ENCODE measurements at places on chromosomes 5 and 9.

DNA sequence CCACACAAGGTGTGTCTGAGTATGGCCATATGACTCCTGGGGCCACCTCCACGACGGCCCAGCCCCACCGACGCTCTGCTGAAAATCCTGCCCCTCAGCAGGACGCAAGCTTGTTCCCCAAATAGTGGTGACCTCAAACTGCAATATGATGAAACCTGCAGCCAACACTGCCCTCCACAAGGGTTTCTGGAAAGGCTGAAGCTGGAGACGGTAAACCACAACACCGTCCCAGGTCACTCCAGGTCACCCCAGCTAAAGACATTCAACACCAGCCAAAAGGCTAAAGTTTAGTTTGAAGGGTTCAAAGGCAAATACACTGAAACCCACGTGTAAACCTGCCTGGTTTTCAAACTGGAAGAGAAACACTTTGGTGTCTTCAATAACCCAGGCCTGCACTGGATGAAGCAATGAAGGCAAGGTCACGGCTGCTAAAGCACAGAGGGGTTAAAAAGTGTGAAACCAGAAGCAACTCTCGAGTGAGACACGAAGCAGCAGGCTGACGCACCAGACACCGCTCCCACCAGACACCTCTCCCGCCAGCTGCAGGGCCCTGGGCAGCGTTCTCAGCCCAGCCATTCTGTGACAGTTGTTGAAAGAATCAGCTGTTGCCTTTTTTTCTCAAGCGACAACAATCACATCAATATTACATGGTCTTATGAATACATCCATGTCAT is 1.8 kb upstream of the LHX3 start:
- no peak for DNase-seq

DNA sequence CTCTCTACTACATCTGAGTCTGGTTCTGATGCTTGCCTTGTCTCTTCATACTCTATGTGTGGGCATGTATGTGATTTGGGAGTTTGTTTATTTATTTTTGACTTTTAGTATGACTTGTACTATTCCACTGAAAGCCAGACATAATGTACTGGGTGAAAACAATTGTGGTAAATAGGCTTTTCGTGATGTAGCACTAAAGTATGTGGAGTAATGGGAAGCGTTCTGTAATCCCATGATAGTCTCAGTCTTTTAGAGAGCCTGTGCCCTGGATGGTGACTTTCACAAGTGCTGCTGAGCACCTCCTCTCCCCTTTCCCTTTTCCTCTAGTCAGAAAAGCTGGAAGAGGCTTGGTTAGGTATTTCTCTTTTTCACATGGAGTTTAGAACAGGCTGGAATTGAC is 85.8 kb upstream of the S1PR3 start:
- DNase-seq, result no peak

- no peak for DNase-seq
These were observed 149.7 kb upstream of the SPRY4 start for GRCh38 chr5:142474431-142475094.

DNA sequence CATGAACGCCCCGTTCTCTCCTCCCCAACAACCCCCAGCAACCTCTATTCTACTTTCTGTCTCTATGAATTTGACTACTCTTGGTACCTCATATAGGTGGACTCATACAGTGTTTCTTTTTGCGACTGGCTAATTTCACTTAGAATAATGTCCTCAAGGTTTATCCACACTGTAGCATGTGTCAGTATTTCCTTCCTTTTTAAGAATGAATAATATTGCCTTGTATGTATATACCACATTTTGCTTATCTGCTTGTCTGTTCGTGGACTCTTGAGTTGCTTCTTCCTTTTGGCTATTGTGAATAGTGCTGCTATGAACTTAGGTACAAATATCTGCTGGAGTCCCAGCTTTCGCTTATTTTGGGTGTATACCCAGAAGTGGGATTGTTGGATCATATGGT is 42.7 kb downstream of the IQGAP2 start:
- DNase-seq, result no peak

DNA sequence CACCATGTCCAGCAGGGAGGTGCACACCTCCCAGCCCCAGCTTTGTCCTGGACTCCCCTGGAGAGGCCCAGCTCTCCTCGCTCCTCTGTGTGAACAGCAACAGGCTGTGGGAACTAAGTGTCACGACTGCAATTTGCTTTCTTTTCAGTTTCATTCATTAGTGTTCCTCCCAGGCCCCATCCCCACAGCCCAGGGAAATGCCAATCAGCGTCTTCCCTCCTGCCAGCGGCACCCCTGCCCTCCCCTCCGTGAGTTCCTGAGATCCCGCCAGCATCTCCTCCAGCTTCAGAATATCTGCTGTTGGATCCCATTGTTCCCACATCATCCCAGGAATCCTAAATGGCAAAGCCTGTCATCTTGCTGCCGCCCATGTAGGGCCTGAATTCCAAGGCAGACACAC is 13.1 kb upstream of the RPL26L1 start:
- no peak for DNase-seq

DNA sequence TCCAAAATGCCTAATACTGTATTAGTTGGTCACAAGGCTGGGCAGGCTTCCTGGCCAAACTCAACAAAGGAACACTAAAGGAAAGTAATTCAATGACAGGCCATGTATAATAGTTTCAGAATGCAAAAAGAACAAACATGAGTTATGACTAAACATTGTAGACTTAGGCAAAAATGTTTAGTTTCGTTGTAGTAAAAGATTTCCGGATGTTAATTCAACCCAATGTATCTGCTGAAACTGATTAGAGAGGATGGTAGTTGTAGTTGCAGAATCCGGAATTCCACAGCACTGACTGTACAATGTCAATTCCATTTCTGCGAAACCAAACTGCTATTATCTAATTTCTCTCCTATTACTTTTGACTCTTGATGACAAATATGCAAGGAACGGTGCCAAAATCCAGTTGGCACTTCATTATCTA is 117.9 kb upstream of the FST start:
- DNase-seq, result no peak

GRCh38 chr5:176381423-176381822 is 7.0 kb downstream of the NOP16 start:
- no peak for DNase-seq

- no peak for DNase-seq
These were observed 1.4 kb downstream of the ZFR start for GRCh38 chr5:32443145-32443540.

DNA sequence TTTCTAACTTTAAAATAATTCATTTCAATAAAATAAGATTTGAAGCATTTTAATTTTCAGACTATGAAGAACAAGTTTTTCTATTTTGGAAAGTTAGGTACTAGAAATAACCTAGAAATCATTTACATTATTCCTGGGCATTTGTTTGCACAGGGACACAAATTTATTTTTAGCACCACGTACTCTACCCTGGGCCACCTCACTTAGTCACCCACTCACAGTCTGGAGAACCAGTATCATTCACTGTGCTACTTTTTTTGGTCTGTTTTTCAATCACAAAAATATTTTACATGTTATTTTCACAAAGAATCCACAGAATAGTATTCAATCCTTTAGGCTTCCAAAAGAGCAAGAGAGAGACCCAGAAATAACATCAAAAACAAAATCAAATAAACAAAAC is 128.6 kb upstream of the ACOT12 start:
- no peak for DNase-seq

GRCh38 chr9:120740132-120740531 is 25.9 kb upstream of the MEGF9 start:
- DNase-seq, result no peak

DNA sequence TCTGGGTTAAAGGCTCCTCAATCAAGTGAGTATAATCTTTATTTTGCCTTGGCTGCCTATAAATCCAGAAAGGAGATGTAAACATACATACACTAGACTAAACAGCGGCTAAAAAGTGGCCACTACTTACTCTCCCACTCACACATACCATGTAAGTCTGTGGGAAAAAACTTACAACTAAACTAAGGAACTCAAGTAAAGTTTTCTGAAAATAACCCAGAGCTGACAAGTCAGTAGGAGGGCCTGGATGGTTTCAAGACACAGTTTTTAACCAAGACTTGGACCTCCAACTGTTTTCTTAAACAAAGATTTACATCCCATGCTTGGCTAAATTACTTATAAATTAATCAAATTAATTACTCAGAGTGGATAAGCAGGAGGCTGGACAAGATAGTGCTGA is 64.5 kb downstream of the CEP120 start:
- DNase-seq, result no peak

DNA sequence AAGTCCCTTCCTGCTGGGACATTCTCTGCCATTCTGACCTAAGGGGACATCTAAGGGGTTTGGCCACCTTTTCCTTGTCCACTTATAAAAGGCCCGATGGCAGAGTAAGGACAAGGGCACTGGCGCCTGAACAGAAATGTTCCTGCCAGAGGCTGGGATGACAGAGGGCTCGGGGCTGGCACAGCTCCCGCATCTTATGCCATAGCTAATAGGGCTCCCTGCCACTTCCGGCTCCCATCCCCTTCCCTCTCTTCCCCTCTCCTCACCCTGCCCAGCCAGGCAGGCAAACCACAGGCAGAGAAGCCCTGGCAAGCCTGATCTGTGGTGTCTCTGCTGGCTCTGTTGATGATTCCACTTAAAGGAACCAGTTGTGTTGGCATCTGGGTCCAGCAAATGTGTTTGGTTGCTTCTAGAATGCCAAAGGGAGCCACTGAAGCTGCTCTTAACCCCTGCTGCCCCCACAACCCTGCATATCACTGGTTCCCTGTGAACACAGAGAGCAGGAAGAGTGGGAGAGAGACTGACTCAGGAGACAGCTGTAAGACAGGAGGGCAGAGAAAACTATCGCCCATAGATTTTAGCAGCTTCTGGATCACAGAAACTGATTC is 18.4 kb upstream of the ADRA1B start:
- no peak for DNase-seq

DNA sequence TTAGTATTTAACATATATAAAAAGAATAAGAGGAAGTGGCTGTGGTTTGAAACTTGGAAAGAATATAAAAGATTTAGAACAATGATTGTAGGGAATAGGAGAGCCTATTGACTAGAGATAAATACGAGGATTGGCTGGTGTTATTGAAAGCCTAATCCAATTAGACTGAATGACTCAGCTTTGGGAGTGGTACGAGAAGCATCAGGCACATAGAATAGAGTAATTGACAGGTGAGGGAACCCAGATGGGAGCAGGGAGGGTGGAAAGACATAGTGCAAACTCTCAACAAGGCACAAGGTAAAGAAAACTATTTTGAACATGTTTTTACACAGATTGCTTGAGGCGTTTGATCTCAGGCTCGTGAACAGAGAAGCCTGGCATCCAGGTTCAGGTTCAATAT is 338.9 kb upstream of the KLF9 start:
- DNase-seq, result no peak

DNA sequence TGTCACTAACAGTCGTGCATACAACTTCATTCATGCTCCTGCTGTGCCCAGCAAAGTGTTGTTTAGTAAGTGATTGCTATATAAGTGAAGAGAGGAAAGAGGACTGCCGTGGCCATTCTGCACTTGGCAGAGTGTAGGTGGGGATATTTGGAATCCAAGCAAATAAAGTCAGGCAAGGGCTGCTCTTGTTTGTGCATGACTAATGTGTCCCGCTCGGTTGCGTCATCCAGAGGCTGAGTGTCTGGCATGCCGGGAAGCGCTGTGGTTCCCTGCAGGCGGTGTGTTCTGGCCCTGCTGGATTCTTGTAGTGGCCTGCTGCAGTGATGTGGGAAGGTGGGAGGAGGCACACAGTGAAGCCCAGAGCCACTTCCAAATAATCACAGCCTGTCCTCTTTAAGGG is 136.9 kb upstream of the ANKH start:
- DNase-seq, result no peak

DNA sequence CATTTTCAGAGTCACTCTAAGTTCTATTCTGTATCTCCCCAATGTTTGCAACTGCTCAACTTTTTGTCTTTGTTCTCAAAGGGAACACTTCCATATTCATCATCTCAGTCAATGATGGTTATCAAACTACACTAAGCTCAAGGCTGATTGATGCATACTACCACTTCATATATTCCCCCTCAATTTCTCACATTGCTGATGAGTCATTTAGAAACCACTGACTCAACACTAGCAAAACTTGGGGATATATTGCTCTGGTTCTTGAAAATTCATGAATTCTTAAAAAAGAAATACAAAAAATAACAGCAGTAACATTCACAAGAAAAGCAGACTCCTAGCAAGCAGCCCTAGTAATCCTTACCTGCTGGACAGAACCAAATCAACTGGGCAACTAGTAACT is 52.2 kb downstream of the ABHD17B start:
- DNase-seq, result no peak

DNA sequence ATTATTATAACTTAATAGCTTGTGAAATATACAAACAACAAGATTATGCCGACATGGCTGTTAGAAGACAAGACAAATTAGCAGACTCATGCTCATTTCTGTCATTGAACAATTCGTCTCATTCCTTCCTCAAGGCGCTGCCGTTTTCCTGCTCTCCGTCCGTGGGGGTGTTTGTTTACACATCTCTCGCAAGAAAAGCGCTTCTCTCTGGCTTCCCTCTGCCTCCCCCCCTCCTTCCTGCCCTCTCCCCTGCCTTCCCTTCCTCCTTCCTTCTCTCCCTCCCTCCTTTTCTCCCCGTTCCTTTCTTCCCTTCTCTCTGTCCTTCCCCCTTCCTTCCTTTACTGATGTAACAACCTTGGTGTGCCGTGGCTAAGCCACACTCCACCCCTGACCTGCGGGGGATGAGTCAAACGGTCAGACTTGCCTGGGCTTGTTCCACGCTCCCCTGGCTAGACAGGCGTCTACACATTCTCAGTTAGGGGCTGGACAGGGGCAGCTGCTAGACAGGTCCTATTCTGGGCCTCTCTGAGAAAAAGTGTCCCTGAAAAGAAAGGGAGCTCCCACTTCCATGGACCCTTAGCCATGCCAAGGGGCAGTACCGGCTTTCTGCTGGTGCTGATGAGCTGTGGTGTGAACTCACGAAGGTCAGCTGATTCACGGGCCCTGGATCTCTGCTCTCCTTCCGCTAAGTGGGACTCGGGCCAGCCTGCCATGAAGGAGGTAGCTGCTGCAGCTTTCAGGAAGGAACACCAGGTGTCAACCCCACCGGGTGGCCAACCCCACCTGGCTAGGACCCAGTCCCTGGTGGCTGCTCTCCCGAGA is 32.0 kb upstream of the SPTLC1 start:
- no peak for DNase-seq

DNA sequence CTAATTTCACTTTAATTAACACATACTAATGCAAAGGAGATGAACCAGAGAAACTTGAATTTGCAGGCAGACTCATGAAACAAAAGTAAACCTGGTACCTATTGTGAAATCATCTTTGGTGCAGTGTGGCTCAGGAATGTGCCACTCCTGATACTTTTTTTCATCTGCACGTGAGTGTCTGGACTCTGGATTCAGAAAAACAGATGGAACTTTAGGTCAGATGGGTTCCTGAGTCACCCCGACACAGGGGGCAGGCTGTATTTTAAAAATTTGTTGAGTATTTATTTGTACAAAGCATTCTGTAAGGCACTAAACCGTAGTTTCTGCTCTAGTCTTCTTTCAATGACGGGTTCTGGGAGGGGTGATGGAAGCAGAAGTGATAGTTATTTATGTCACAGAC is 52.2 kb upstream of the TUT7 start:
- no peak for DNase-seq

GRCh38 chr5:107404595-107405374 is 266.0 kb downstream of the EFNA5 start:
- no peak for DNase-seq

- no peak for DNase-seq
These were observed 286.7 kb downstream of the NR3C1 start for GRCh38 chr5:143116814-143117213.

- no peak for DNase-seq
These were observed 103.2 kb downstream of the PDE4D start for GRCh38 chr5:59790376-59790775.
